Astrocyte (in vitro differentiated cells and primary cell): ENCODE measurements at places on chromosomes 12 and 14. TPM values are rescaled to one million over a fixed set of nuclear protein-coding genes. Genes with fewer than 3 reads are reported as not detected.

DNA sequence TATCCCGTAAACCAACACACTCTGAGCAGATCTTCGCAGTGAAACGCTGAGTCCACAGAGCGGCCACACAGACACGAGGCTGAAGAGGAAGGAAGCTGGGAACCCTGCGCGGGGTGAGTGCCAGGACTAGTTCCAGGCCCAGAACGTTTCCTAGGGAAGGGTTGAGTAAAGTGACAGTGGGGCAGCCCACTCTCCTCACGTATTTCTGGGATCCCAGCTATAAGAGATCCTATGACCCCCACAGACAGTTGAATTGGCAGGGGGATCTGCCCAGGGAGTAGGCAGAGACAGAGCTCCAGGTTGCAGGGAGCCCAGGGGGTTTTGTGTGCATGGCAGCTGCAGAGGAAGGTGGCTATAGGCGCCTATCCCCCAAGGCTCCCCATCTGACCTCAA lies 51.1 kb downstream of the GTF2A1 start:
- DNase-seq = no peak

GRCh38 chr12:1001507-1001906 lies 10.5 kb downstream of the ERC1 start:
- DNase-seq = no peak

DNA sequence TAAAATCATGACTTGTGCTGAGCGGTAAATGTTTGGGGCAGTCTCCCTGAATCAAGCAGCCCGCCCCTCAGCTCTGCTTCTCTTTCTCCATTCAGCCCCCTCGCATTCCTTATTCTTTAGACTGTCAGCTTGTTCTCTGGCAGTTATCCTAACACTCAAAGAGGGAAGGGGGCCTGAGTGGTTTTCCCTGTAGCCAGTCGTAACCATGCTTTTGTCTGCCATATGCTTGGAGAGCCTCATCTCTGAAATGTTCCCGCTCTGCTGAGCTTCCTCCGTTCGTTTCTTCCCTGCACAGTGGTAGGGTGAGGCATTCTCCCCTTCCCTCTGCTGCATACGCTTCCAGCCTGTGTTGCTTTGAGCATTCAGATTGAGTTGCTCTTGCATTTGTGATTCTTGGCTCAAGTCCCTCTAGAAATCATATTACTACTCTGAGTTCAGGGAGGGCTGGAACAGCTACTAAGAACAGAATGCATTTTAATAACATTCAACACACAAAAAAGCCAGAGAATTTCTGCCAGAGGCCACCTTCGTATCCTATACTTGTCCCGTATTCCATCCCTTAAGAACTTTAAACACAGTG lies 119.7 kb downstream of the FBXL14 start:
- peak; percentile 93 for DNase-seq

DNA sequence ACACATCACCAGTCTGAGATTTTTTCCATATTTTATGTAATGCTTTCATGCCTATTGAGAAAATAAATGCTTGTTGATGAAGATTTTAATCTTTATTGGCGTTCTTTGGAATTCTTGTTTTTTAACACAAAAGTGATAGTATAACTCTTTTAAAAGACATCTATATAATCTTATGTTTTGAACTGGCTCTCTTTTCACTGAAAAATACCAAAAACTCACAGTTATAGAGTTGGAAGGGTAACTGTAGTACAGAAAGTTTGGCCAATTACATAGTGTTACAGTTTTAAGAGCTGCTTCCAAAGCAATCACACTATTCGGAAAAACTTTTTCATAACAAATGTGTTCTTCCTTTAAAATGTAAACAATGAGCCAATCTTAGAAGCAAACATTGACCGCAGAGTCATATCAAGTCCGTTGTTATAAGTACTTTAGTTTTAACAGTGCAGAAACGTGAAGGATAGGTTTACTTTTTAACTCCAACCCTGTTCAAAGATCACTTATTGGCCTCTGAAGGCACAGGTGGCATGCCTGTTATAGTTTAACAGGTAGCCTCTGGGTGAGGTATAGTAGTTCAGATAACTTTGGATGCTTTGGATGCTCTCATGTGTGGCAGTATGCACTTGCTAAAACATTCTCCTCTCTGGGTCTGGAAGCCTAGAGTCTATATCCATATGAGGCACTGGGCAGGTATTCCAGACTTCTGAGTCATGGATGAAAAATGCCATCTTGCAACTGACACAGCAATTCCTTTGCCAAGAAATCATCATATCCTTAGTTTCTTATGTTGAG lies 12.1 kb upstream of the NTN4 start:
- DNase-seq = peak; percentile 86

- peak; percentile 65 for DNase-seq
Observed at GRCh38 chr14:100306101-100306997, at the start of gene SLC25A29. Gene SLC25A29, minus strand, starts transcription at chr14:100306444. Its CDS starts 212 bp downstream, at chr14:100306232.

GRCh38 chr12:132276827-132277373 lies 52.5 kb downstream of the GALNT9 start:
- DNase-seq = no peak

The KRT78 gene
- total RNA-seq = not detected in 2 replicates

The RAB15 gene
- total RNA-seq = 32.1 and 36.3 TPM in 2 replicates

The RAB21 gene
- total RNA-seq = 87.6 and 88.5 TPM in 2 replicates

- no peak for DNase-seq
Observed at GRCh38 chr14:58697930-58698642, 60.3 kb downstream of the DACT1 start.

The TMX1 gene
- total RNA-seq = 56.2 and 59.1 TPM in 2 replicates

DNA sequence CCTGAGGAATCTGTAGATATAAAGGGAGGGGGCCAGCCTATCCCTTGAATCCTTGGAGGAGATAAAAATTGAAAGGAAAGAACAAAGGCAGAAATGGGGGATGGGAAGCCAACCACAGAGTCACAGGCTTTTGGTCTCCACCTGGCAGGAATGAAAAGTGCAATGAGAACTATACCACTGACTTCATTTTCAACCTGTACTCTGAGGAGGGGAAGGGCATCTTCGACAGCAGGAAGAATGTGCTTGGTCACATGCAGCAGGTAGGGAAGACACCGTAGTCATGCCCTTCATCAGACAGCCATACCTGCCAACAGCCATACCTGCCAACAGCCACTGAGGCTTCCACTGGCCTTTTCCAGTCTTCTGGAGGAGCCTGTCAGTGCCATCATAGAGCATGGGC lies 13.4 kb downstream of the ASB8 start:
- no peak for DNase-seq

DNA sequence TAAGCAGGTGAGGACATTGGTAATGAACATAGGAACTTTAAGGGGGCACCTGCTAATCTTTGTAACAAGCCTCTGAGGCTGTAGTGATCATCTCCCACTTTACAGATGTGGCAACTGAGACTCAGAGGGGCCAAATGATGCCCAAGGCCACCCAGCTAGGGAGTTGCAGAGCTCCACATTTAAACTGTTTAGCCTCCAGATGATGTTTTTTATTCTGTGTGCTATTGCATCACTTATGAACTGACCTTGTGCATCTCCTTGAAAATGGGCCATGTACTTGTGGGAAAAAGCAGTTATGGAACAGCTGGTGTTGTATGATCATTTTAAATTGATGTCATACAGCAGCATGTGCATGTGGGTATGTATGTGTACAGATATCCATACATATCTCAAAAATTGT lies 41.4 kb downstream of the TPCN1 start:
- DNase-seq = no peak

- no peak for DNase-seq
Observed at GRCh38 chr12:800401-800800, 48.0 kb downstream of the WNK1 start.

The CAPZA3 gene
- not detected in 2 replicates for total RNA-seq

DNA sequence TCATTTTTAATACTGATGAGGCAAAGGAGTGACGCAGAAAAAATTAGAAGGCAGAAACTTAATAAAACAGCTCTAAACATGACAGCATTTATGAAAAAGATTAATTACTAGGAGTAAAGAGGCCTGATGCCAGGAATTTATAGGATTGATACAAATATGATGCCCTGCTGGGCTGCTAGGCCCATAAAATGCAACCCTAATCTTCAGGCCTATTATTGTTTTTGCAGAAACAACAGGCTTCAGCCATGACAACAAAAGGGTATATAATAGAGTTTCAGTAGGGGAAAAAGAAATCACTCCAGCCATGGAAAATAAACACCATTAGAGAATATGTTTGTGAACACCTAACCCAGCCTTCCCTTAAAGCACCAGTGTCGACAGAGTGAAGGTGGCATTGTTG lies 50.6 kb downstream of the OTX2 start:
- no peak for DNase-seq

DNA sequence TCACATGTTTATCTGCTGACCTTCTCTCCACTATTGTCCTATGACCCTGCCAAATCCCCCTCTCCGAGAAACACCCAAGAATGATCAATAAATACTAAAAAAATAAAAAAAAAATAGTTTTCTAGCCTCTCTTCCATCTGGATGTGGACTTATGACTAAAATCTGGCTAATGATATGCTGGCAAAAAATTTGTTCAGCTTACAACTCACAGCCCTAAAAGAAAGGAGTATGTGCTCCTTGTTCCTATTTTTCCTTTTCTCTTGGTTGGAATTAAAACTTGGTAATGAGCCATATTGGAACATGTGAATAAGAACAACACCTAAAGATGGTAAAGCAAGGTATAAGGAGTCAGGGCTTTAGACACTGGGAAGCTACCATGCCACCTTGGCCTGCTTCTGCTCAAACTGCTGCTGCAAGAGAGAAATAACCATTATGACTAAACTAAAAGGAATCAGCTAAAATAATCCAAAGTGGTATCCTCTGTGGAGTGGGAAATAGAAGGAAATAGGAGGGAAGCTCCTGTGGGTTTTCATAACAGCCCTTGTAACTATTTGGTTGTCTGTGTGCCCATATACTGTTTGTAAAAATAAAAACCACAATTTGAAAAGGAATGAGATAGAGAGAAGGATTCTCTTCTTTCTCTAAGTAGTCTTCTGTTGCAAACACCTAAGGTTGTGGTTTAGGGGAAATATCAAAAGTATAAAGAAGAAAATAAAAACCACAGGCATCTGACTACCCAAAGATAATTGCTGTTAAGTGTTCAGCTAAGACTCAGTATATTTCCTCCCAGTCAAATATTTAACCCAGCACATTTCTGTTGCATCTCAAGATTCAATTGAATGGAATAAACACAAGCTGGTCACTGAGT lies 53.8 kb downstream of the SDR9C7 start:
- DNase-seq = no peak

The TAS2R42 gene
- not detected in 2 replicates for total RNA-seq

- no peak for DNase-seq
Observed at GRCh38 chr14:59253527-59253926, 65.1 kb downstream of the DAAM1 start.

- DNase-seq = no peak
Observed at GRCh38 chr14:72679536-72680151, 214.3 kb downstream of the DPF3 start.

GRCh38 chr14:99157676-99158075 lies 114.3 kb downstream of the BCL11B start:
- no peak for DNase-seq

The SPIC gene
- total RNA-seq = not detected in 2 replicates

DNA sequence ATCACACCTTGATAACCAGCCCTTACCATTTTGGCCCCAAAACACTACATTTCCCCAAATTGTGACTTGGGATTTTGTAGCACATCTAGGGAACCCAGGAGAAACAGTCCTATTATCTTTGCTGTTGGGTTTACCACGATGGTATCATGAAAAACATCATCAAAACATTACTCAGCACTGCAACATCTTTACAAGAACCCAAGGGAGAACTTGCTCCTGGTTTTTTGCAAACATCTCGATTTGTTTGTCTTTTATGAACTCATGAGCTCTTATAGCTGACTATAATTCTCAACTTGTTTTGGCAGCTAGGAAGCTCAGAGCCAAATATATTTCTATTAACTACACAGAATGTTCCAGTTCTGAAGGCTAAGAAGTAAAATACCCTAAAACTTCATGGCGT lies 65.7 kb downstream of the TBX5 start:
- DNase-seq = no peak

DNA sequence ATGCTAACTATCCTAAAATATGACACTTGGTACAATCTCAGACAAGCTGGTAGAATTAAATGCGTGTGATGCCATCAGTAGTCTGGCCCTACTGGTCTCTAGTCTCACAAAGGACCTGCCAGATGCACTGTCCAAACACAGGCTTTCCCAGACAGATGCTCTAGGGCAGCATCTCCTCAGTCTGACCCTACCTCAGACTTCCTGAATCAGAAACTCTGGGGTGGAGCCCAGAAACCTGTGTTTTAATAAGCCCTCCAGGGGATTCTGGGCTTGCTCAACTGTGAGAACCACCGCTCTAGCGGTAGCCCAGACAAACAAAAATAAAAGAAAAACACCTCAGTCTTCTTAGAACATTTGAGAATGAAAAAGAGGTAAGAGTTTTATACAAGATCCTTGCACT lies 48.0 kb downstream of the BDKRB1 start:
- no peak for DNase-seq
